Posterior cingulate gyrus (tissue), 11 donors: ENCODE measurements at places on chromosomes 2 and 18.

DNA sequence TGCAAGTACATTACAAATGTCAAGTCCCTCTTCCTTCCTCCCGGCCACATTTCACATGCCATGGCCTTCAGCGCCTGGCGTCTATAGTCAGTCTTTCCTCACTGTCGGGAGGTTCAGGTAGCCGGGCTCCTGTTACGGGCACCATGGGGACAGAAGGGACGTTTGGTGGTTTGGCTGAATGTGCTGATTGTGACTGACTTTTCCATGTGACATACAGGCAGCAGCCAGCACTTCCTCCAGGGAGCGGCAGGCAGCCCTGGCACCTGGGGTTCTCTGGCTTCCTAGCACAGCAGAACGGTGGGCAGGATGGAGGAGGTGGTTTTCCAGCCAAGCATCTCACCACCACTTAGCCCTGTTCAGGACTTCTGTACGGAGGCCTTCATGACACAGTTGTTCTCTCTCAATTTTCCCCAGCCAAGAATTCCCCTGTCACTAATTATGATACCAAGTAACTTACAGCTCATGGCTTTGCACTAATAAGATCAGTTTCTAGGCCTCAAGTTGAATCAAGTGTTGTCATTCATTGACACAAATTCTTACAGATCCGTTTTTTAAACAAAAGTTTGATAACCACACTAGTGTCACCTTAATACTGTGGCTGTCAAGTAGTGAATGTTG, 83.9 kb upstream of the REV1 start:
- no peak for DNase-seq

GRCh38 chr2:208477741-208478140, 71.1 kb downstream of the PTH2R start:
- DNase-seq, result no peak

DNA sequence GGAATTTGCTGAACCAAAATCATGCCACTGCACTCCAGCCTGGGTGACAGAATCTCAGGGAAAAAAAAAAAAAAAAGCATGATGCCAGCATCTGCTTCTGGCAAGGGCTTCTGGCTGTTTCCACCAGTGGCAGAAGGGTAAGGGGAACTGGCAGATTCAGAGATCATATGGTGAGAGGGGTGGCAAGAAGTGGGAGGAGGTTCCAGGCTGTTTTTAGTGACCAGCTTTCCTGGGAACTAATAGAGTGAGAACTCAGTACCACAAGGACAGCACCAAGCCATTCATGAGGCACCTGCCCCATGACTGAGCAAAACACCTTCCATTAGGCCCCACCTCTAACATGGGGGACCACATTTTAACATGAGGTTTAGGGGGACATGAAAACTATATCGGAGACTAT, 18.4 kb upstream of the CLASP1 start:
- no peak for DNase-seq

DNA sequence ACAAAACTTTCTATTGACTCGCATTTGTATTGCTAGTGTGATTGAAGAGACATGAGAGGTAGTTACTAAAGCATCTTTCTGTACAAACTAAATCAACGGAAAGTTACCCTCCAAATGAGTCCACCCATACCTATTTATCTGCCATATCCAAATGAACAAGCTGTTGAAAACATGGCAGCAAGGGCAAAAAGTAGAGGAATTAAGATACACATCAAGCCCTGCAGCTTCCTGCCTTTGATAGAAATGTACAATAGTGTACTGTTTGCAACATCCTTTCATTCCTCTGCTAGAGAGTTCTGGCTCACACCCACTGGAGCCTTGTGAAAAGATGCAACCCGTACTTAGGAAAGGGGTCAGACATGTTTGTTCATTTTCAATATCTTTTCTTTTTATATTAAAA, 122.5 kb downstream of the ERBB4 start:
- DNase-seq, result no peak

DNA sequence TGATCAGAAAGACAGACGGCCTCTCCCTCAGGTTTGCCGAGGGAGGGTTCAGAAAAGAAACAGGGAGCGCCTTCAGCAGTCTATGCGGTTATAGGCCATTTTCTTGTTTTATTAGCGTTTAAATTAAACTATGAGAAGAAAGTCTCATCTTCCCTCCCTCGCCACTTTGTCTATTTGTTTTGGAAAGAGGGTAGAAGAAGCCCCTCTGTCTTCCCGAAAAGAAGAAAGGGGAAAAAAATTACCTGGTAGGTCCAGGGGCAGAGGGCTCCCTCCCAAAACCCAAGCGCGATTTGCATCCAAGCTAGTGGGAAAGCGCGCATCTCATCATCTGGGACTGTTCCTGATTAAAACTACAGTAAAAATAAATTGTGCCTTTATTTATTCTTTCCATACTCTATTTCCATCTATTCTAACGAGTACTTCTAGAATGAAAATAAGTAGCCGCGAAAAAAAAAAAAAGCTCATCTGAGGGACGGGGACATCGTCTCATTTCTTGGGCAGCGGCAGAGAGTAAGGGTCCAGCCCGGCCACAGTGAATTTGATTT, 2.4 kb downstream of the PAX8 start:
- DNase-seq, result no peak
